Stimulated activated CD4-positive, alpha-beta T cell treated with anti-CD3 and anti-CD28 coated beads, Interleukin-12 subunit alpha, Interleukin-12 subunit beta, amount 100 ng/mL, for 4 hours (primary cell): ENCODE measurements at places on chromosomes 2 and 18.

GRCh38 chr2:1339388-1340140 is 73.7 kb upstream of the TPO start:
- no peak for DNase-seq

DNA sequence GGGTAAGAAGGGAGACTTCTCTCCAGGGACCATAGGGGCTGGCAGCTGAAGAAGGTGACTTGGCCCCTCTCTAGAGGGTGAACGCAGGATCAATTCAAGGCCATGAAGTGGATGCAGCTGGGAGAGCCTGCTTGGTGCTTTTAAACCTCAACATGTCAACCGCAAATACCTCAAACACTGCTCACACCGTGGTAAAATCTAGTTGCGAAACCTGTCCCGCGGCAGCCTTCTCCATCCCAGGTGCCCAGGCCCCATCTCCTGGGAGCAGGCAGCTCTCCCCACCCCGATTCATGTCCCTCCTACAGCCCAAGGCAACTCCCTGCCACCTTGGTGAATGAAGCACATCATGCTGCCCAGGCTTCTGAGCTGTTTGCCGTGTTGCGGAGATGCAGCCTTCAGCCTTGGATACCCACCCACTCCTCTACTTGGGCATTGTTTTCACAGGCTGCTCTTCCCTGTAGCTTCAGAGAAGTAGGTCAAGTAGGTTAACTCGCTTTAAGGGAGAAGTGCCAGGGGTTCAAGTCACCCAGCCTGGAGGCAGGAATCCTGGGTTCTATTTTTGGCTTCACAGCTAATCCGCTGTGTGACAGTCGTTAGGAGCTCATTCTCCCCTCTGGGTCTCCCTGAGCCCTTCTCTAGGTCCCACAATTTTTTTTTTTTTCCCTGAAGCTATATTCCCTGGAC is 6.2 kb upstream of the EFR3B start:
- DNase-seq: no peak

DNA sequence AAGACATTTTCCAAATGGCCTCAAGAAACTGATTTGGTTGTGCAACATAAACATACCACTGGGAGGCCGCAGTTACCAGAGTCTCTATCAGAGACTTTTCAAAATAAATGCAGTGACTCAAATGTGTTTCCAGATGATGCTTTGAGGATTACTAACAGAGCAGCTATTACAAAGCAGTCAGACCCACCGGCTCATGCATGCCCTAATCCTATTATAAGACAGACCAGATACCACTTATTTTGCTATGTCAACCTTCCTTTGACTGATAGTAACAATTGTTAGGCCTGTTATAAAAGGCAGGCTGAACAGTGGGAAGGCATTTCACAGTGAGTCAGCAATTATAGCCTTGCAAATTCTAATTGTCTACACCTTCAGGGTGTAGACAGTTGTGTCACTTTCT is 217.7 kb downstream of the LRRTM1 start:
- no peak for DNase-seq

GRCh38 chr2:160700021-160700814 is 206.6 kb upstream of the RBMS1 start:
- DNase-seq: no peak

DNA sequence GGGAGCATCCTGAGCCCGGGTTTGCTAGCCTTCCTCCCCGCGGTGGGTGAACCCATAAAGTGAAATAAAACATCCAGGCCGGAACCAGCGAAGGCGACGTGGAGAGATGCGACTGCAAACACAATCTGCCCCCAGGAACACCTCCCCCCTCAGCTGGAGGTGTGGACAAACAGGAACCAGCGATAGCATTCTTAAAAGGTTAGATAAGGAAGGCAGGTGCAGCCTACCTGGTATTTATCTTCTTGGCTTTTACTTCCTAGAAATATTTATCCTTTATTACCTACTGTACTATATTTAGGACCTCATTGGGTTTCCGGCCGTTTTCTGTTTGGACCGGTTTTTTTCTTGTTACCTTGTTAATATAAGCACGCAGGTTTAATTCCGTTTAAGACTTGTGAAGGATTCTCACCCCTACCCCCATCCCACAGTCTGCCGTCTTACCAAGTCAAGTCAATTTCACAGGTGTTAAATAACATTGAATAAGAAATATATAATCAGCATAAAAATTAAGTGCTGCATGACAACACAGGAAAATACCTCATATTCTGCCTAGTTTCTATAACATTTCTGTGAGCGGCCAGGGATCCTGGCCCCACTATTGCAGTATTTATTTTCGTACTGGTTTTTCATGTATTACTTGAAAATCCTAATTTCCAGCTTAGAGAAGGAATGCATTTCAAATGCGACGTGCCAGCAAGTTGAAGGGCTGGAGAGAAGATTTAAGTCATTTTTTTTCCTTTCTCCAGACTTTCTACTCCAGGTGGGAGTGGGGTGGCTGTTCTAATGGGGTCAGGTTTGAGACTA is 224.0 kb upstream of the ID2 start:
- DNase-seq: no peak

- DNase-seq: no peak
Measured at GRCh38 chr2:188975497-188976102, 1.4 kb downstream of the COL3A1 start.

- DNase-seq: peak; percentile 21
Measured at GRCh38 chr2:27408601-27409320, 630 bp downstream of the PPM1G start.

DNA sequence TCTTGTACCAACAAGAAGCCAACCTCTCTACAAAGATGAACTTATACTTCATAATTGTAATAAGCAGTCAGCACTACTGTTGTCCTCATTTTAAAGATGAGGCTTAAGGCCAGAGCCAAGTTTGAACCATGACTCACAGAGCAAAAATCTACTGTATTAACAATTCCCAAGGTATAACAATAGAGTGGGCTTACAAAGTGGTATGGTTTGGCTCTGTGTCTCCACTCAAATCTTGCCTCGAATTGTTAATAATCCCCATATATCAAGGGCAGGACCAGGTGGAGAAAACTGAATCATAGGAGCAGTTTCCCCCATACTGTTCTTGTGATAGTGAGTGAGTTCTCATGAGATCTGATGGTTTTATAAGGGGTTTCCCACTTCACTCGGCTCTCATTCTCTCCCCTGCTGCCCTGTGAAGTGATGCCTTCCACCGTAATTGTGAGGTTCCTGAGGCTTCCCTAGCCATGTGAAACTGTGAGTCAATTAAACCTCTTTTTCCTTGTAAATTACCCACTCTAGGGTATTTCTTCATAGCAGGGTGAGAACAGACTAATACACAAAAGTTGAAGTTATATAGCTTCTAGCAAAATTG is 19.5 kb downstream of the MRPL44 start:
- no peak for DNase-seq

GRCh38 chr18:23106575-23106974 is 28.7 kb upstream of the CABLES1 start:
- no peak for DNase-seq

- no peak for DNase-seq
Measured at GRCh38 chr2:154713675-154714074, 15.2 kb downstream of the KCNJ3 start.

GRCh38 chr2:118309257-118309945 is 221.1 kb downstream of the INSIG2 start:
- no peak for DNase-seq

DNA sequence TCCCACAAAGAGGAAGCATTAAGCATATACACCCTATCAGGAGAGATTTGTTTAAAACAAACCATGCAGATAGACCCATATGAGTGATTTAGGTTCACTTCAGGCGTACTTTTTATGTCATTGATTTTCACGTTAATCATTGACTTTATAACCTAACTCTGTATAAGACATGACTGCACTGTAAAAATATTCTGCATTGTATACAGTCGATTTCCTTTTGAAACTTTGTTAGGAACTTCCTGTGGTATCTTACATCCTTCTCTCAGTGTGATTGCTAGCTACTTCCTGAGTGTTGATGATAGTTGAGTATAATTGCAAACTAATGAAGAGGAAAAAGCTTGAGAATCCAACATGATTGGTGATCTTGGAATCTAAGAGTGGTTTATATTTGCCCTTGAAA is 69.4 kb downstream of the XIRP2 start:
- no peak for DNase-seq

GRCh38 chr2:107932488-107932887 is 53.8 kb upstream of the SLC5A7 start:
- no peak for DNase-seq

- no peak for DNase-seq
Measured at GRCh38 chr2:48249631-48250473, 280.1 kb upstream of the STON1 start.

DNA sequence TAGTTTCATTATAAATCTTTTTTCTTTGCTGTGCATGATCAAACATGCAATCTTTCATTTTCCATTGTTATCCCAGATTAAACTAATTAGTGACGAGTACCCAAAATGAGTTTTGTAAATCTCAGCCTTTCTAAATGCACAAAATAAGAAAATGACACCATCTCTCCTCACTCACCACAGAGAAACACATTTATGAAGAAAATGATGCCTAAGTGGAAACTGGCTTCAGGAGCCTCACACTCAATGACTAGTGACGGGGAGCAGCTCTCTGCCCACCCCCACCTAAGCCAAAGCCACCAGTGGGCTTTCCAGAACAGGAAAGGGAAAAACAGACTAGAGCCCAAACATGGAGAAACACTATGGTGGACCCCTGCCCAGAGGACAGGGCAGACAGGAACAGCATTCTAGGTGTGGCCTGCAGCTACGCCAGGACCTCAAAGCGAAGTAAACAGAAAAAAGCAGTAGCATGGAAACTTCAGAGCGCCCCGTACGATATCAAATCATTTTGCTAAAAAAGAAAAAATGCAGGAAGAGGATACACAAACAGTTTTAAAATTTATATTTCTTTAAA is 113.5 kb downstream of the RBMS1 start:
- no peak for DNase-seq

GRCh38 chr2:196046123-196046917 is 22.3 kb downstream of the DNAH7 start:
- no peak for DNase-seq

DNA sequence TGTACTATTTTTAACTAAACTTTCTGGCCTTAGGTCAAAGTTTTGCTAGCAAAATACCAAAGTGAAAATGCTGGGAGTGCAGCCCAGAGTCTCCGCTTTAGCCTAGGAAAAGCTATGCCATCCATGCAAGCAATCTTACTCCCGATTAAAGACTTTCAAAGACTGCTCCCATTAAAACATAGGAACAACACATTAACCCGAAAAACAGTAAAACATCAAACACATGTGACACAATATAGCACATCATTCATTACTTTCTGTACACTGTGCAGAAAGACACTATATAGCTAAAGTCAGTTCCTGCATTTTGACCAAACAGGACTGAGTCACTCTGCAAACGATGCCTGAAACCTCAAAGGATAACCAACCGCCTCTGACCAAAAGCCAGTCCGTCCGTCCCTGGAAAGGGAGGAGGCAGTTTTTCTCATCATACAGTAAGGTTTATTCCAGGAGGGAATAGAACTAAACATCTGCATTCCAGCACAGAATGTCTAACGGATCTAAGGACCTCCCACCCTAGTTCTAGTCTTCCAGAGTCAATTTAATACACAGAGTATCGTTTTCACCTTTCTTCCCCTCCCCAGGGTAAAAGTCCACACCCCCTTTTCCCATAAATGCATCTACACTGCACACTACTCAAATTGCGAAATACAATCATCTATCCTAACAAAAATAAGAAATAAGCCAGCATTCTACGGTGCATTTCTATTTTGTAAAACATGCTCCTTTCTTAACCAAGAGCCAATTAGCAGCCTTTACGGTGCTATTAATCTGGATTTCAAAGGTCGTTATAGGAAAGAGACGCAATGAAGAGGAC is 1.7 kb downstream of the ROCK2 start:
- DNase-seq: no peak

GRCh38 chr2:190763901-190764514 is 115.1 kb downstream of the NAB1 start:
- DNase-seq: peak; percentile 25

DNA sequence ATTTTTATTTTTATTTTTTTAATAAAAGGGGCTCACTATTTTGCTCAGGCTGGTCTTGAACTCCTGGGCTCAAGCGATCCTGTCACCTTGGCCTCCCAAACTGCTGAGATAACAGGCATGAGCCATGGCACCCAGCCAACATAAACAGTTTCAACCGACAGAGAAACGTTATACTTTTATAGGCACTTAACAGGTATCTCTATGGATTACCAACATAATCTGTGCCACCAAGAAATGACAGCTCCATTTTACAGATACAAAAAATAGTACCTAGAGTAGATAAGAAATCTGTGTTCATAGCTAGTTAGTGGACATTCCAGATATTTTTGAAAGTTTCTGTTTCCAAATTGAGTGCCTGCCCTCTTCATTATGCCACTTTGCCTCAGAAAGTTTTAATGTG is 1316.7 kb downstream of the LRP1B start:
- DNase-seq: no peak

- no peak for DNase-seq
Measured at GRCh38 chr18:74567822-74568221, 29.8 kb upstream of the ZNF407 start.

DNA sequence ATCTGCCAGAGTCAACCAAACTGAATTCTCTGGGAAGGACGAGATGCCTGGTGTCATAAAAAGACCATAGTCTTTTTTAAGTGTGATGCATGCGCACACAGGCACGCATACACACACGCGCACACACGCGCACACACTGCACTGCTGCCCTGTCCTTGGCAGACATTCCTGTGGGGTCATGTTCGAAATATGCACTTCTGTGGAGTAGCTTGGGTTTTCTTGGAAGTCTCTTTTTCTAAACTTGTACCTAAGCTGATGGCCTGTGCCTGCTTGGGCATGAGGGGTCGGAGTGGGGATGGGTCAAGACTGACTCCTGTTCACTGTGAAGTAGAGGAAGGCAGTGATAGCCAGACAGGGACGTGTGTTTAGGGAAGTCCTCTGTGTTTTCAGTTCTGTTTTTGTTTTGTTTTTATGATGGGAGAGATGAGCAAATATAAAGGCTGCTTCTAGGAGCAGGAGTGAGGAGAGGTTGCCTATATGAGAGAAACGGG is 4.0 kb upstream of the RMC1 start:
- no peak for DNase-seq

DNA sequence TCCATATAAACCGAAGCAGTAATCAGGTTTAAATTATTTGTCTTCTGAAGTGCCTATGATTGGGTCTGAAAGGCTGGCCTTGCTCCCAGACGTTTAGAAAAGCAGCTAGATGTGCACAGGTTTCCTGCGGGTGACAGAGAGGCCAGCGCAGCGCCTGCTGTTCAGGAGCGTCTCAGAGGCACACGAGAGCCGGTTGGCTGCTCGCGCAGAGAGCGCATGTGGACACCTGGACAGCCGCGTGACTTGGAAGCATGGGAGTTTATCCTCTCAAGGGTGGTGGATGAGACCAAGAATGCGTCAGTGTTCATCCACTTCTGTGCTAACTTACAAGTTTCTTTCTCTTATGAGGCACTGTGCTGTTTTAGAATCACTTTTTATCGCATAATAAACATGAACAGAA is 303.7 kb downstream of the PTGR3 start:
- DNase-seq: no peak

DNA sequence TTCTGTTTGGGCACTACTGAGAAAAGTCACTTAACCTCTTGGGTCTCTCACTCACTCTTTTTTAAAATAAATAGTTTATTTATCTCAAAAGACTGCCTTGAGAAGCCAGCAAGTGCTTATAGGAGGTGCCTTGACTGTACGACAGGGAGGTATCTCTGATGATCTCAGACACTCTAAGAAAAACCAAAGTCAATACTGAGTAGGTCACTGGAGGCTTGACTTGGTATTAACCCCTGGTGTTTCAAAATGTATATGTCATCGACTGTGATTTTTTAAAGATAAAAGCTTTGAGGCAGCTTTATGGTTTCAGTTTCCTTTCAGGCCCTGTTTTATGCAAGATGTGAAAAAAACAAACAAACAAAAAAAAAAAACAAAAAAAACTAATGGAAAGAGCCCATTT is 33.7 kb downstream of the MREG start:
- DNase-seq: no peak

- no peak for DNase-seq
Measured at GRCh38 chr2:207219676-207220501, 54.1 kb upstream of the KLF7 start.
